Mucosa of gallbladder (tissue), 1 donor: ENCODE measurements at places on chromosomes 16 and 17. TPM values are rescaled to one million over a fixed set of nuclear protein-coding genes. Genes with fewer than 3 reads are reported as not detected.

Gene CRYBA1
- not detected for total RNA-seq

Gene PRR11
- total RNA-seq = 2.0 TPM

Gene UMOD
- 0.60 TPM for total RNA-seq

Gene MIS12
- total RNA-seq = 15.3 TPM

Gene EVPL
- total RNA-seq = 14.9 TPM

Gene ITGA2B
- 2.9 TPM for total RNA-seq

Gene MLX
- total RNA-seq = 54.0 TPM

Gene IQCK
- 23.7 TPM for total RNA-seq

DNA sequence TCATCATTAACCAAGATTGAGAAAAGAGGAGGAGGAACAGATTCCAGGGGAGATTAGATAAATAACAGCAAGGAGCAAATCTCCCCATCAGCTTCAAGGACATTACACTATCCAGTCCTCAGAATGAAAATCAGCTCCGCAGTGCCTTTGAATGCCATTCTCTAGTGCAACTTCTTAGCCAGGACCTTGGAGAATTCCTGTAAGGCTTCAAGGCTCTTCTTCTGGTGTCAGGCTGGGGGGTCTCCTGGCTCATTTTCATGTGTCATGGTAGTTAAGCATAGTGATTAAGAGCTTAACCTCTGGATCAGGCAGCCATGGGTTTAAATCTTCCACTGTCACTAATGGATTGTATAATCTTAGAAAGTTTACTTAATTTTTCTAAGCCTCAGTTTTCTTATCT, 137.3 kb upstream of the CCL2 start:
- DNase-seq = no peak

DNA sequence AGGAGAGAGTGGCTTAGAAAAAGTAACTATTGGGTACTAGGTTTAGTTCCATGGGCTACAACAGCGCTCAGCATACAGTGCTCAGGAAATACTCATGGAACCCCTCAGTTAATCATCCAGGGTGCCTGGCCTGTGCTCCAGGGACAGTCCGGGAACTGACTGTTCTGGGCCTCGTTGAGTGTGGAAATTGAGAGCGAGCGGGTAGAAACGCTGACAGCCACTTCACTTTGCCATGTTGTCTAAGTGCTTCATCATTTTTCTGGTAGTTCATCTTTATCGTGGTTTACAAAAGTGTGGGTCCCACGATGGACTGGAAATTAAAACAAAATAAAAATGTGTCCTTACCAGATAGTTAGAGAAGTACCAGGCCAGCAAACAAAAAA, 31.6 kb upstream of the DNAH17 start:
- no peak for DNase-seq

DNA sequence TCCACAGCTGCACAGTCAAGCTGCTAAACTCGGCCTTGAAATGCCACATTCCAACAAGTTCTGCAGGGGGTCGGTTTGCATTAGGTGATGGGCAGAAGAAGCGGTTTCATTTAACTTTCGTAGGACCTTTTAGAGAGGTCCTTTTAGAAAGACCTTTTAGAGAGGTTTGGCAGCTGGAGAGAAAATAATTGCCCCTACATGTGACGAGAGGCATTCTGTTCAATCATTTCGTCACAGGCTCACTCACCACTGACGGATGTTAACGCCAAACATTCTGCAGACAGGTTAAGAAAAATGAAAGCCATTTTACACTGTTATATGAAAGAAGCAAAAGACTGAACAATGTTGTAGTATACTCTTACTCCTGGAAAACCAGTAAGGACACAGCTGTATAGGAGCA, 76.5 kb upstream of the ZNF423 start:
- DNase-seq = no peak

DNA sequence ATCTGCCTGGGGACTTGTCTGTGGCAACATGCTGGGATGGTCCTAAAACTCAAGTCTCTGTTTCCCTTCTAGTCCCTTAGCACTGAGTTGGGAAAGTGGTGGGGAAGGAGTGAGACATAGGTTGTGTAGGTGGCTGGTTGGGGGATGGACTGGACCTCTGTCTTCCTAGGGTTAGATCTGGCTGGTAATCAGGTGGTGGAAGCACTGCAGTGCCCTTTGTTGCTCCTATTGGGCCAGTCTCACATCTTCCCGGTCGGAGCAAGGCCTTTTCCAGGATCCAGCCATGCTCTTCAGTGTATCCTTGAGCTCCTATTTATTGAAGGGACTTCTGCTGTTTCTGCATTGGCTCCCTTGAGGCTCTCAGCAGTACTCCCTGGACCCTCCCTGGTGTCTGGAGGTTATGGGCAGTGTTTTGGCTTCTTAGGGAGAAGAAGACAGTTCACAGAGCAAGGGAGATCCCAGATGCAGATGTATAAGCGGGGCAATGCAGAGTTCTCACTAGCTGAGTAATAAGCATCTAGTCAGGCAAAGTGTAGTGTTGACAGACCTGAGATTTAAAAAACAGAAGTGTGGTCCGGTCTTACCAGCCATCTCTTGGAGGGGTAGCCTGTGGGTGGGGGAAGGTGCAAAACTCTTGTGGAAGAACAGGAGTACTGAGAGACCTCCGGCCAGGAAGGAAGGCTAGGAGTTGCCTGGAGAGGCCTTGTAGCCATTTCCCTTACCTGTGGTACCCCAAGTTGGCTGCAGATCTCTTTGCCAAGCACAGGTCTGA, 1.3 kb upstream of the NUTF2 start:
- no peak for DNase-seq

DNA sequence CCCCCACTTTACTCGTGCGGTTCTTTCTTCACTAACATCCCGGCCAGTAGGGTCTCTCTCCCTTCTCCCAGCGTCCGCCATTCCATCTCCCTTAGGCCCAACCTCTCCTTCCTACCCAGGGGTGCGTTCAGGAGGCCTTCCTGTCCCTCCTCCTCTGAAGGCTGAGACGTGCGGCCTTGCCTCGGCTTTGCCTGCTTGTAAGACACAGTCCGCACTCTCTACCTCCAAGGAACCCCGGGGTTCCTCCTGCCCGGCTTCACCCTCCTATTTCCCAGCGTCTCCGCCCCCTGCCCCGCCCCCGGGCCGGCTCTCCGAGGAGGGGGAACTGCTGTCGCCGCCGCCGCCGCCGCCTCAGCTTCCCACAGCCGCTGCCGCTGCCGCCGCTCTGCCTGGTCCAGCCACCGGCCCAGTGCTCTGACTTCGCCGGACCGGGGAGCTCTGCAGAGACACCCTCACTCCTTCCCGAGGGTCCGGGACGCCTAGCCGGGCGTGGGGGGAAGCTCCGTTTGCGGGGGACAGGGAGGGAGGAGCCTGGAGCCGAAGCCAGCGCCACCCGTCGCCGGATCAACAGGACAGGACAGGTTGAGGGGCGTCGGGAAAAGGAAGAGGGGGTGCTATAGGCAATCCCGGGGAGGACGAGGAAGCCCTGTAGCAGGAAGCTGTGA, 1.2 kb upstream of the FGF11 start:
- DNase-seq = peak; percentile 53

GRCh38 chr17:28891201-28891600, 6.3 kb downstream of the FLOT2 start:
- no peak for DNase-seq

- peak; percentile 92 for DNase-seq
Measured at GRCh38 chr17:7851438-7852261, 3.2 kb upstream of the TMEM88 start.

- no peak for DNase-seq
Measured at GRCh38 chr17:19398301-19399181, 11.6 kb upstream of the MFAP4 start.

DNA sequence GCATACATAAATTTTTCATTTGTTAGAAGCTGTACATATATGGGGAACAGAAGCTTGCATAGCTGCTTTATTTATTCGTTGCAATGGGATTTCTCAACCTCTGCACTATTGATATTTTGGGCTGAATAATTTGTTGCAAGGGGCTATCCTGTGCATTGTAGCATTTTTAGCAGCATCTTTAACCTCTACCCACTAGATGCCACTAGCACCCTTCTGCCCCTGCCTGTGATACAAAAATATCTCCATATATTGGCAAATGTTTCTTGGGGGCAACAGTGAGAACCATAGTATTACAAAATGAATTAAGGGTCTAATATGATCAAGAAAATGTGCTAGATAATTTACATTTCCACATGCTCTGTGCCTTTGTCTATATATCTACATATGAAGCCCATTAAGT, 1401.0 kb downstream of the CDH11 start:
- DNase-seq = no peak

- no peak for DNase-seq
Measured at GRCh38 chr16:2614761-2615191, 67.5 kb upstream of the KCTD5 start.

GRCh38 chr17:60381958-60382357, 10.0 kb downstream of the USP32 start:
- DNase-seq = no peak

GRCh38 chr17:66952031-66952524, 12.4 kb upstream of the CACNG4 start:
- peak; percentile 86 for DNase-seq

DNA sequence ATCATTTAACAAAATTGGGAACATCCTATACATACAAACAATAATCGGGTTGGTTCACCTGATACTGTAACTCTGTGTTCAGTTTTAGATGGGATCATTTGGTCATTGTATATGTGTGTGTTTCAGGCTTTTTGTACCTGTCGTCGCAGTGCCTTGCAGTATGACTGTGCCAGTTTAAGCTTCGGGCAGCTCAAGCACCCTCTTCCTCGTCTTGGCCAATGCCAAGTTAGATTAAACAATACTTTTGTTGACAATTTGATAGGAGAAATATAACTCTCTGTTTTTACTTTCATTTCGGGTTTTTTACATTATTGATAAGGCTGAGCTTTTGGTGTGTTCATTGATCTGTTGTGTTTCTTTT, 37.0 kb upstream of the ARHGAP17 start:
- DNase-seq = no peak

DNA sequence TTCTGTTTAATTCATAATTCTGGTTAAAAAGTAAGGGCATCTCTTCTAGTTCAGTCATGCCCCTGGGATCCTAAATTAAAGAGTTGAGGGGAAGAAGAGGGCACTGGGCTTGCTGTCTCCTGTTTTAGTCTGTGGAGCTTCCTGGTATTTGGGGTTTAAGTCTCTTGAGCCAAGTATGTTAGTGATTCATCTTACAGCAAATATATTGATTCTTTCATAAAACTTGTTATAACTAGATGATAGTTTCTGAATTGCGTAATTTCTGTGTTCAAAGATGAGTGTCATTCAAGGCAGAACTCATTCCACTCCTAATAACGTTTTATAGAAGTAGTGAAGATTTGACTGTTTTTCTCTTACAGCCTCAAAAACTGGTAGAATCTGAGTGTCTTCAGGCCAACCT, 1.7 kb downstream of the TXNDC17 start:
- no peak for DNase-seq

GRCh38 chr16:75176926-75177325, 28.6 kb downstream of the ZFP1 start:
- no peak for DNase-seq

GRCh38 chr16:79089735-79090284, 510.7 kb downstream of the MAF start:
- DNase-seq = peak; percentile 18

DNA sequence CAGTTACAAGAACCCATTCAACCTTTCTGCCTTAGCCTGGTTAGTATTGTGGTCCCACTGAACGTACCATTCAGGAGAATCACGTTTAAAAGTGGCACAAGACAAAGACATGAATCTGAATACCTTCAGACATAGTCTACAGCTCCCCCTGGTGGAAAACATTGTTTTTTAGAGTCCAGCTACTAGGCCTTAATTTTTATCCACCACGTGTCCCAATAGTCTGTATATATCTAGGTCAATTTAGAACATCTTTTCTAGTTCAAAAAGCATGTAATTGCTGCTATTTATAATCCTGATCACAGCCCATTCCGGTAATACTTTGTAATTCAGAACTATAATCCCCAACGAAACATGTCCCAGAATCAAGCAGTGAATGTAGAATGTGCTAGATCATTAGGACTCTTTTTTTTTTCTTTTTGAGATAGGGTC, 13.7 kb upstream of the GUCY2D start:
- peak; percentile 81 for DNase-seq

- DNase-seq = no peak
Measured at GRCh38 chr16:84397090-84397489, 28.8 kb downstream of the ATP2C2 start.

GRCh38 chr17:33936764-33937163, 318.3 kb upstream of the CCL2 start:
- DNase-seq = no peak

GRCh38 chr16:51876934-51877333, 670.0 kb downstream of the TOX3 start:
- DNase-seq = no peak

- no peak for DNase-seq
Measured at GRCh38 chr16:75271441-75272096, 20.1 kb upstream of the BCAR1 start.

GRCh38 chr17:16178836-16179235, 36.5 kb downstream of the NCOR1 start:
- DNase-seq = no peak

GRCh38 chr17:60604686-60605334, 4.8 kb downstream of the PPM1D start:
- DNase-seq = no peak

DNA sequence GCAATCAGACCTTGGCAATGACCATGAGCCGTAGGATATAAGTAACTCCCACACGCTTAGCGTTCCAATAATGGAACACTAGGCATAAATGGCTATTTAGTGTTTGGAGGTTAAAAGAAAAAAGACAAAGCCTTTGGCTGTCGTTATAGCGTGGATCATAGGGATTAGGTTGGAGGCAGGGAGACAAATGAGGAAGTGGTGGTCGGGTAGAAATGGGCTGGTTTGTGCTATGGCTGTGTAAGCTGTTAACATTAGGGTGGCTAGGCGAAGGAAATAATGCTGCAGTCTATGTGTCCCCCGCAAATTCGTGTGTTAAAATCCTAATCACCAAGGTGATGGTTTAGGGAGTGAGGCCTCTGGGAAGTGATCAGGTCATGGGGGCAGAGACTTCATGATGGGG, 120.4 kb upstream of the IRX6 start:
- no peak for DNase-seq

GRCh38 chr16:81618187-81618586, 160.9 kb upstream of the PLCG2 start:
- no peak for DNase-seq

DNA sequence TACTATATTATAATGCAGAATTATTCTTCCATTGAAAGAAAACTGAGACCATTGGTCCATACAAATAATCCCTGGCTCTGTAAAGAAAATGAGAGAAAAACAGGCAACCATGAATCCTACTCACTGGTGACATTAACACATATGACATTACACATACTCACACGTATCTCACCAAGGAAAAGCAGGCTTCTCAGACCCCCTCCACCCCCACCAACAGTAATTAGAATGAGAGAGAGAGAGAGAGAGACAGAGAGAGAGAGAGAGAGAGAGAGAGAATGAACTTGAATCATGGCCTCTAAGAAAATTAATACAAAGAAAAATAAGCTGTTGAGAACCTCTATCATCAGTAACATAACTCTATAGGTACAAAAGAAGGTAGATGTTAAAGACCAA, 132.0 kb downstream of the SNX11 start:
- DNase-seq = no peak

- DNase-seq = peak; percentile 80
Measured at GRCh38 chr17:72456075-72456474, 335.3 kb downstream of the SOX9 start.

DNA sequence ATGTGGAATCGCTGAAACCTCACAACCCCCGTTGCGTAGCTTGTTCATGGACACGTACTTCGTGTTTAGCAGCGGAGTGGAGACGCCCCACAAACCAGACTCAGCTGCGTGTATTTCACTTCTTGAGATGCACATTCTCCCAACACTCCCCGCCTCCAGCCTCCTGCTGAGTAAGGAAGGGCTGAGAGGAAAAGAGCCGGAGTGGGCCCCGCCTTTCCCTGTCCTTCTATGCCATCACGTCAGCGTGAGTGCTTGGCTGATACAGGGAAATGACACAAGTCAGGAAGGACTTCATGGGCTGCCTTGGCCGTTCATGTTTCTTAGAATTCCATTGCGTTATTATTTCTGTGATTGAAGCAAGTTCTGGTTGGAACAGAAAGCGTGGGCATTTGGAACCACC, 68.6 kb upstream of the CBX4 start:
- peak; percentile 66 for DNase-seq
